Sigmoid colon (tissue), 7 donors: ENCODE measurements at places on chromosomes 6 and 20. TPM values are rescaled to one million over a fixed set of nuclear protein-coding genes. Genes with fewer than 3 reads are reported as not detected.

- no peak for DNase-seq
Observed at GRCh38 chr20:56627122-56628014, 1.7 kb upstream of the TFAP2C start.

Gene HLA-A
- 393 TPM for total RNA-seq

Gene SPAG4
- total RNA-seq = 3.6 TPM

Gene IMPG1
- not detected for total RNA-seq

GRCh38 chr6:53142810-53143209 lies 5.8 kb downstream of the GCM1 start:
- no peak for DNase-seq

Gene CASP8AP2
- 16.4 TPM for total RNA-seq

DNA sequence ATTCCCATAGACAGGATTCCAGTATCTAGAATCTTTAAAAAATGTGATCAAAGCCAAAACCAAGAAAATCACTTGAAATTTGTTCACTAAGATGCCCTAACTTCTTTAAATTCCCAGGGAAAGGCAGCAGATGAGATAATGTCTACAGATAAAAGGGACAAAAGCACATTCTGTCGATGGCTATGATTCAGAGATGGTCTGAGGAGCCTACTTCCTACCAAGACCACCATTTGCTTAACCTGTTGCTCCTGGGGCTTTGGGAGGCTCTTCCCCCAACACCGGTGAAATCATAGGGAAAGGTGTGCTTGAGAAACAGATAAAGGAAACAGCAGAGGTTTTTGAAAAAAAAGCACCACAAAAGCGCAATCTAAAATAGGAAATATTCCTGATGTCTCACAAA lies 118.3 kb upstream of the MAP7 start:
- no peak for DNase-seq

- no peak for DNase-seq
Observed at GRCh38 chr6:7938562-7939183, 28.1 kb upstream of the TXNDC5 start.

Gene MAS1
- not detected for total RNA-seq

GRCh38 chr6:11094411-11094851 lies 797 bp downstream of the SMIM13 start:
- peak; percentile 65 for DNase-seq

- no peak for DNase-seq
Observed at GRCh38 chr6:102411796-102412195, 1018.3 kb downstream of the GRIK2 start.

DNA sequence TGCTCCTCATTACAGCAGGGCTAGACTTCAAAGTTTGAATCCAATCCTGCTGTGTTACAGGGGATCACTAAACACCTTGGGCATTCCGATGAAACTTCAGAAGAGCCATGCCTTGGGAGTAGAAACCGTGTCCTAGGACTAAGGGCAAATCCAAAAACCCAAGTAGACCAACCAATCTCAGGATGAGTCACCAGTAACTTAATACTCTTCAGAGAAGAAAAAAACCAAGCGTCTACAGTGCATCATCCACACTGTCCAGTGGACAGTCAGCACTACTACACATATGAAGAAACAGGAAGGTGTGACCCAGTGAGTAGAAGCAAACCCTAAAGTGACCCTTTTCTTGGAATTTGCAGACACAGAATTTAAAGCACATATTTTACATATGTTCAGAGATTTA lies 39.5 kb upstream of the VAPB start:
- DNase-seq = no peak

- no peak for DNase-seq
Observed at GRCh38 chr6:97865612-97866011, 582.6 kb upstream of the MMS22L start.

- no peak for DNase-seq
Observed at GRCh38 chr6:8589941-8590729, 154.8 kb upstream of the SLC35B3 start.

- no peak for DNase-seq
Observed at GRCh38 chr6:10886691-10887502, at the start of gene SYCP2L. Gene SYCP2L, plus strand, starts transcription at chr6:10887052. Its CDS starts 75 bp downstream, at chr6:10887127.

Gene PPP1R3D
- total RNA-seq = 9.3 TPM

Gene JPH2
- 116 TPM for total RNA-seq

DNA sequence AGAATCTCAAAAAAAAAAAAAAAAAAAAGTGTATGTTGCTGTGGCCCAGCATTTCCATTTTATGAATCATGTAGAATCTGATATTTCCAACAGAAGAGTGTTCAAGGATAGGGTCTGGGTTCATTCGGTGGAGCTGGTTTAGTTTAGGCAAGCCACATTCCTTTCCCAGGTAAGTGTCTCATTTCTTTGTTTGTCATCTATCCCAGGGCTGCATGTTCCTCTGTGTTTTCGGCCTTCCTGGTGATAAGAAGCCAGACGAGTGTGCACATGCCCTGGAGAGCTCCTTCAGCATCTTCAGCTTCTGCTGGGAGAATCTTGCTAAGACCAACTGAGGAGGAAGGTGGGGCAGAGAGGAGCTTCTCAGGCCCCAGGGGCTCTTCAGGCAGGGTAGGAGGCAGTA lies 38.2 kb downstream of the NFYA start:
- no peak for DNase-seq

Gene RPP21
- total RNA-seq = 140 TPM

GRCh38 chr6:156697225-156697830 lies 79.8 kb upstream of the ARID1B start:
- no peak for DNase-seq

DNA sequence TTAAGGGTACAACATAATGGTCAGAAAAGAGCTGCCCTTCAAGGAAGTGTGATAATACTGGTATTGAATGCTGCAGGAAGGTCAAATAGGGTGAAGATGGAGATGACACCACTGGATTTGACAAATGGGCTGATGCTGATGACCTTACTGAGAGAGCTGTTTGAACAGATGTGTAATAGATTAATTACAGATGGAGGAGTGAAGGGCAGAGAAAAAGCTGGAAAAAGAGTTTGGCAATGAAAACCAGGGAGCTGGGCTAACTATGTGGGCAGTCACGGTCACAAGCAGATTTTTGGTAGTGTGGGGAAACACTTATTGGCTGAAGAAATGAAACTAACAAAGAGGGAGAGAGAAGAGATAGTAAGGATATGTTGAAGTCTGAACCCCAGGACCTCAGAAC lies 83.6 kb upstream of the ENPP5 start:
- no peak for DNase-seq

- DNase-seq = no peak
Observed at GRCh38 chr6:43738877-43739641, 31.0 kb upstream of the VEGFA start.

DNA sequence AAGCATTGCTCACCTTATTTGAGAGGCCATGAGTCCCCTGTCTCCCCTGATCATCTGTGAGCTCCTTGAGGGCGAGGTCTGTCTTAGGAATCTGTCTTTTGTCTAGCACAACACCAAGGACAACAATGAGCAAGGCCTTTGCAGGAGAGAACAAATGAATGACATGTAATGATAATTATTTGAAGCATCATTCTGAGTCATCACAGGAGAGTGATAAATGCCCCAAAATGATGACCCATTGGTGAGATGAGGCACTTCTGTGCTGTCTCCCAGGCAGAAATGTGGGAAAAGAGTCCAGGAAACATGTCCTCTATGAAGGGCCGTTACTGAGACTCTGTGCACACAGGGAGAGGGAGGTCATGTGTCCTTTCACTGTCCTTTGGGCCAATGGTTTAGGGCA lies 105.2 kb upstream of the LRFN2 start:
- DNase-seq = no peak

Gene SMPDL3A
- total RNA-seq = 11.9 TPM

GRCh38 chr6:24898676-24899075 lies 37.1 kb downstream of the RIPOR2 start:
- no peak for DNase-seq

Gene SMIM13
- 8.7 TPM for total RNA-seq

- no peak for DNase-seq
Observed at GRCh38 chr20:4247898-4248858, 232.8 kb upstream of the RNF24 start.

Gene HLA-DOA
- total RNA-seq = 1.5 TPM
